ENCODE measurements at places on chromosomes 6 and 20.

DNA sequence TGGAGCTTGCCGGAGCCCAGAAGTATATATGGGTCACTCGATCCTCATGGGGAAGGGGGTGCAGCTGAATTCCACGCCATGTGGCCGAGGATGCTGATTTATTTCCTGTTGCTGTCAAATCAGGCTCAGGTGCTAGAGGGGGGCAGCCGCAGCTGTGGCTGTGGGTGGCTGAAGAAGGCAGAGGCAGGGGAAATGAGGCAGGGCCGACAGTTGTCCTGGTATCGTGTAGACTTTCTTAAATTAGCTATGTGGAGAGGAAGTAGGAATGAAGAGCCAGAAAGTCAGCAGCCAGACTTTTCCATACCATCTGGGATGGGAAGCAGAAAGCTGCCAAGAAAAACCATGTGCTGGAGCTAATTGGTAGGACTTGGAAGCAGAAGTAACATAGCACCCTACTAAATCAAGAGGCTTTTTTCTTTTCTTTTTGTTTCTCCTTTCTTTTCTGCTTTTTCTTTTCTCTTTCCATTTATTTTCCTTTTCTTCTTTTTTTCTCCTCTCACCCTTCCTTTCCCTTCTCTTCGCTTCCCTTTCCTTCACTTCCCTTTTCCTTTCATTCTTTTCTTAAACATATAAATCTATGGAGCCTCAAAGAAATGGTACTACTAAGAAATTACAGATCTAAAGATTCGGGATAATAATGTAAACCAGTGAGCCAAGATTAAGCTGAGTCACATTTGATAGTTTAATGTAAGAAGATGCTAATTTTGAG is 90.6 kb upstream of the CD83 start:
- H3K36me3 ChIP-seq: no peaks in the 10 kb centered on the region
- no peak overlapping the region for H3K27ac ChIP-seq
- H3K4me3 ChIP-seq: no peak overlapping the region
- DNase-seq: no peak

GRCh38 chr20:6007529-6008103 is 46.2 kb downstream of the LRRN4 start:
- no peaks in the 10 kb centered on the region for H3K27me3 ChIP-seq
- no peak for DNase-seq
- peaks cover 23% of the 10 kb centered on the region for H3K4me1 ChIP-seq

DNA sequence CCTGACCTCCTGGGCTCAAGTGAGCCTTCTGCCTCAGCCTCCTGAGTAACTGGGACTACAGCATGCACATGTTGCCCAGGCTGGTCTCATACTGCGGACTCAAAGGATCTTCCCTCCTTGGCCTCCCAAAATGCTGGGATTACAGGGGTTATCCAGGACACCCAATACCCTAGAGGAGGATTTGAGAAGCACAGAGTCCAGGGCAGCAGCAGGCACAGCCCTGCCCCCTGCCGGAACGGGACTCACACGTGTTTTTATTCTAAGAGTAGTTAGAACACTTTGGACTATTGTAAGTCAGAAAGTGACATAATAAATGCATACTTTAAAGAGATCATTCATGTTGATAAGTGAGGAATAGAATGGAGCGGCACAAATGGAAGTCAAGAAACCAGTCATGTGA is 80.2 kb downstream of the C6orf118 start:
- no peak overlapping the region for H3K4me3 ChIP-seq
- no peak for DNase-seq
- no peaks in the 10 kb centered on the region for H3K36me3 ChIP-seq
- H3K4me1 ChIP-seq: no peaks in the 10 kb centered on the region

GRCh38 chr6:166279393-166279679 is 28.9 kb downstream of the PRR18 start:
- no peak overlapping the region for H3K4me3 ChIP-seq
- no peaks in the 10 kb centered on the region for H3K36me3 ChIP-seq
- H3K27me3 ChIP-seq: no peaks in the 10 kb centered on the region
- H3K4me1 ChIP-seq: peaks cover 5% of the 10 kb centered on the region

DNA sequence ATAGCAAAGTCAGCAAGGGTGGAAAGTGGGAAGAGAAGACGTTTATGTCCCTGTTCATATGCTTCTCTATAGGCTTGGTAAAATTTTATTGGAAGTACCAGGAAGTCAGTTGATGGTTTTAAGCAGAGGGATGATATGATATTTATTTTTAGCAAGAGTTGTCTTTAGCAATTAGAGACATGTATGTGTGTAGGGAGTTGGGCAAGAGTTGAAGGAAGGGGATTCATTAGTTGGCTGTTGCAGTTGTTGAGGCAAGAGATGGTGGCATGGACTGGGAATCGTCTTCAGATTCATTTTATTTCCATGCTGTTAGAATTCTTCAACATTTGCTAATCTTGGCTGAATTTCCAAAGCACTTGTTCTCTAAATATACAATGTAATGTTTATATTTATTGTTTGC is 85.6 kb downstream of the QKI start:
- no peak overlapping the region for H3K27ac ChIP-seq
- H3K27me3 ChIP-seq: no peaks in the 10 kb centered on the region
- no peak for DNase-seq
- no peak overlapping the region for H3K4me3 ChIP-seq
- H3K4me1 ChIP-seq: peaks cover 15% of the 10 kb centered on the region

GRCh38 chr20:4873396-4873795 is 127.9 kb downstream of the SLC23A2 start:
- no peak overlapping the region for H3K27ac ChIP-seq
- H3K27me3 ChIP-seq: no peaks in the 10 kb centered on the region
- DNase-seq: no peak
- no peaks in the 10 kb centered on the region for H3K36me3 ChIP-seq

GRCh38 chr6:98686008-98686601 is 148.3 kb upstream of the POU3F2 start:
- H3K4me3 ChIP-seq: no peak overlapping the region
- no peak overlapping the region for H3K27ac ChIP-seq
- H3K36me3 ChIP-seq: no peaks in the 10 kb centered on the region
- H3K4me1 ChIP-seq: no peaks in the 10 kb centered on the region
- no peaks in the 10 kb centered on the region for H3K27me3 ChIP-seq

- H3K4me3 ChIP-seq: no peak overlapping the region
- DNase-seq: no peak
- no peaks in the 10 kb centered on the region for H3K4me1 ChIP-seq
- H3K36me3 ChIP-seq: no peaks in the 10 kb centered on the region
- H3K27me3 ChIP-seq: no peaks in the 10 kb centered on the region
Observed at GRCh38 chr6:41021832-41022231, 17.2 kb downstream of the UNC5CL start.

DNA sequence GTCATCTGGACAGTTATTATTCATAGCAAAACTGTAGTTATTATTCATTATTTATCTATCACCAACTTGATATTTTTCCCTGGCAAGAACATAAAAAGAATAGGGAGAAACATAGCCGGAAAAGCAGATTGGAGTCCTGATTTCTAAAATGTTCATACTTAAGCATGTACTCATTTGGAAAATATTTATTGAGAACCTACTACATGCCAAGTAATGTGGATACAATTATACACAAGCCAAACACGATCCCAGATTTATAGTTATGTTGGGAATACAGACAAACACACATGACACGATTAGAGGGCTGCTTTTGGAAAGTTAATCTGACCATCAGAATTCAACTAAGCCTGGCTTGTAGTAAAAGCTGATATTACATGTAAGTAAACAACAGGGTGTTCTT is 30.7 kb downstream of the ARHGAP18 start:
- H3K36me3 ChIP-seq: no peaks in the 10 kb centered on the region
- H3K27ac ChIP-seq: peak overlapping the region; percentile 14
- no peaks in the 10 kb centered on the region for H3K27me3 ChIP-seq
- no peak for DNase-seq

GRCh38 chr20:1995531-1996310 is 1.9 kb upstream of the PDYN start:
- DNase-seq: no peak
- no peaks in the 10 kb centered on the region for H3K36me3 ChIP-seq
- H3K27ac ChIP-seq: no peak overlapping the region

GRCh38 chr20:2254333-2254732 is 41.5 kb upstream of the TGM3 start:
- no peaks in the 10 kb centered on the region for H3K36me3 ChIP-seq
- no peaks in the 10 kb centered on the region for H3K4me1 ChIP-seq
- no peak for DNase-seq
- no peak overlapping the region for H3K4me3 ChIP-seq

DNA sequence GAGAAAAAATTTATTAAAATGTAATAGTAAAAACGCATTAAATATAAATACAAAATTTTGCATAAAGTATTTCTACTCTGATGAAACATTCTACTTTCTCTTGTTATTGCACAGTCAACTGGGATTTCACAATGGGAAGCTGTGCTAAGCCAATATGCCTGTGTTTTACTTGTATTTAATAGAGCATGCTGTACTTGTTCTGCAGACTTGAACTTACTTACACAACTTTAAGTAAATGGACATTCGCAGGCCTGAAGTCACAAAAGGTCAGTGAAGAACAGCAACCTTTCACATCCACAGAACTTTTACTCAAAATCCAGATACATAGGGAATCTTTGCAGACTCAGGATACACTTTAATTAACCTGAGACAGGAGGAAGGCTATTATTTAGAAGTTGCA is 409.5 kb downstream of the BTBD3 start:
- no peaks in the 10 kb centered on the region for H3K27me3 ChIP-seq
- H3K27ac ChIP-seq: no peak overlapping the region
- no peak overlapping the region for H3K4me3 ChIP-seq
- DNase-seq: no peak
- H3K36me3 ChIP-seq: no peaks in the 10 kb centered on the region
- no peaks in the 10 kb centered on the region for H3K4me1 ChIP-seq

DNA sequence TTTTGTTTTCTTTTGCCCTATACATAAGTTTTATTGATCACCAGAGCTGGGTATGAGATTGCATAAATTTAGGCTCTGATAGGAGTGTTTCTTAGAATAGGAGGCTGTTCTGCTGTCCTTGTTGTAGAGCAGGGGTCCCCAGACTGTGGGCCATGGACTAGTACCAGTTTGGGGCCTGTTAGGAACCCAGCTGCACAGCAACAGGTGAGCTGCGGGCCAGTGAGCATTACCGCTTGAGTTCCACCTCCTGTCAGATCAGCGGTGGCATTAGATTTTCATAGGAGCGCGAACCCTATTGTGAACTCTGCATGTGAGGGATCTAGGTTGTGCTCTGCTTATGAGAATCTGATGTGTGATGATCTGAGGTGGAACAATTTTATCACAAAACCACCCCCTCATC is 26.2 kb downstream of the PHF3 start:
- no peaks in the 10 kb centered on the region for H3K27me3 ChIP-seq
- H3K4me1 ChIP-seq: peaks cover 70% of the 10 kb centered on the region
- no peak for DNase-seq
- no peaks in the 10 kb centered on the region for H3K36me3 ChIP-seq
- H3K27ac ChIP-seq: no peak overlapping the region

Measured in sigmoid colon (tissue), 7 donors.